CD4-positive, alpha-beta T cell treated with Interleukin-21 for 1 hour (primary cell): ENCODE measurements at places on chromosomes 5 and 9.

DNA sequence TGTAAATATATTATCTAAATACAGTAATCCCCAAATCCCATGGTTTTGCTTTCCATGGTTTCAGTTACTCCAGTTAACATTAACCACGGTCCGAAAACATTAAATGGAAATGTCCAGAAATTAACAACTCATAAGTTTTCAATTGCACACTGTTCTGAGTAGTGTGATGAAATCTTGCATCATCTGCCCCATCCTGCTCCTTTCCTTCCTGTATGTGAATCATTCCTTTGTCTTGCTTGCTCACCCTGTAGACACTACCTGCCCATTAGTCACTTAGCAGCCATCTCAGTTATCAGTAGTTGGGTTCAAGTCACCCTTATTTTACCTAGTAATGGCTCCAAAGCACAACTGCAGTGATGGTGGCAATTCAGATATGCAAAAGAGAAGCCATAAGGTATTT lies 1568.5 kb upstream of the WWC1 start:
- no peak for DNase-seq

- DNase-seq = no peak
Observed at GRCh38 chr5:43773478-43773844, 170.5 kb downstream of the NNT start.

DNA sequence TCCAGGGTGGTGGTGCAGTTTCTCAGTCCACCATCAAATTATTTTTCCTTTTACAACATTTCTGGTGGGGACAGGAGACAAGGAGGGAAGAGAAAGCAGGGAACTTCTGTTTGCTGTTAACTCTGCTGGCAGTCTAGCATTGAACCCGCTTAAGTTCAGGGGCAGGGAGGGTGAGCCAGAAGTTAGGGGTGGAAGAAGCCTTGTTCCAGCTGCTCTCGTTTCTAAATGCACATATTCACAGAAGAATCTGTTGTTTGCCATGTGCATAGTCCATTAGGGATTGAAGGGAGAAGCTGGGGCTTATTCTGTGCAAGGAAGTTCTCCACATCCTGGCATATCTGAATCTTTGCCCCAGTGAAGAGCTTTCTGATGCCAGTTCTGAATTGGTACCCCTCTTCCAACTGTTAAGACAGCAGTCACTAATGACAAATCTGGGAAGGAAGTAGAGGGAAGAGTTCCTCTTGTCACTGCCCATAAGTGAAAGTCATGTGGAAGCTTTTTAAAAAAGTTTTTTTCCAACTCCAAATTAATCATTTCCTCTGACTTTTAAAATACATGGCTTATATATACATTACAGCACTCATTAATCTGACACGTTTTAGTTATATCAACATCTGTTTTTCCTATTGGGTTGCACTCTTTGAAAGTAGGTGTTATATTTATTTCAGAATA lies 32.6 kb upstream of the ACOT12 start:
- no peak for DNase-seq

- no peak for DNase-seq
Observed at GRCh38 chr5:149837680-149838269, 106.8 kb downstream of the PDE6A start.

DNA sequence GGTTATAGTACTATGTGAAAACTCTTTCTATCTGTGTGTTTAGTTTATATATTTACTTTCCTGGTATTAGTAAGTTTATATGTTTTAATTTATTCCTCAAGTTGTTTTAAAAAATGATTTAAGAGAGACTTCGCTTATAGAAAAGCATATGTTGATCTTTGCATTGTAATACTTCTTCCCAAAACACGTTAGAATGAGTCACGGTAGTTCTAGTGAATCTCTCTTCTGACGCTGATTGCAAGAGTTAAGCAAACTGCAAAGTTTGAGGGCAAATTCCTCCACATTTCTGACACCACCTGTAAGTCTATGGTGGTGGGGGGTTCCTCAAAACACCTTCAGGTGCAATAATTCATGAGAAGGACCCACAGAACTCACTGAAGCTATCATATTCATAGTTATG lies 327.2 kb downstream of the GLIS3 start:
- DNase-seq = no peak

DNA sequence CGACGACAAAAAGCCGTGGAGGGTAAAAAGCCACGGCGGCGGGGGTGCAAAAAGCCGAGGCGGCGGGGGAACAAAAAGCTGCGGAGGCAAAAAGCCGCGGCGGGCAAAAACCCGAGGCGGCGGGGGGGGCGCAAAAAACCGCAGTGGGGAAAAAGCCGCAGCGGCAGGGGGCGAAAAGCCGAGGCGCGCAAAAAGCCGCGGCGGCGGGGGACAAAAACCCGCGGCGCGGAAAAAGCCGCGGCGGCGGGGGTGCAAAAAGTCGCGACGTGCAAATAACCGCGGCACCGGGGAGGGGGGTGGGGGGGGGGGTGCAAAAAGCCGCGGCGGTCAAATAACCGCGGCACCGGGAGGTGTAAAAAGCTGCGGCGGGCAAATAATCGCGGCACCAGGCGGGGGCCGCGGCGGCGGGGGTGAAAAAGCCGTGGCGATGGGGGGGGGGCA lies 511.5 kb downstream of the FOXD4L5 start:
- peak; percentile 28 for DNase-seq

DNA sequence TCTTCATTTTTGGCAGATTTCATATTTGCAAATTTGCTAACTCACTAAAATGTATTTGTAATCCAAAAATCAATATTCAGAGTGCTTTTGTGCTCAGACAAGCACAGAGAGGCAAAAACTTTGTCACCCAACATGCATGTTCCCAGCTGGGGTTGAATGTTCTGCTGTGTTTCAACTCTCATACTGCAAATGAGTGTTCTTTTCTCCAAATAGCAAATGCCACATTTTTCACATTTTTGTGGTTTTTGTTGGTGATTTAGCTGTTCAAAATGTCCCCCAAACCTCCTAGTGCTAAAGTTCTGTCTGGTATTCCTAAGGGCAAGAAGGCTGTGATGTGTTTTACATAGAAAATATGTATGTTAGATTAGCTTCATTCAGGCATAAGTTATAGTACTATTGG lies 87.3 kb upstream of the PCSK5 start:
- no peak for DNase-seq

DNA sequence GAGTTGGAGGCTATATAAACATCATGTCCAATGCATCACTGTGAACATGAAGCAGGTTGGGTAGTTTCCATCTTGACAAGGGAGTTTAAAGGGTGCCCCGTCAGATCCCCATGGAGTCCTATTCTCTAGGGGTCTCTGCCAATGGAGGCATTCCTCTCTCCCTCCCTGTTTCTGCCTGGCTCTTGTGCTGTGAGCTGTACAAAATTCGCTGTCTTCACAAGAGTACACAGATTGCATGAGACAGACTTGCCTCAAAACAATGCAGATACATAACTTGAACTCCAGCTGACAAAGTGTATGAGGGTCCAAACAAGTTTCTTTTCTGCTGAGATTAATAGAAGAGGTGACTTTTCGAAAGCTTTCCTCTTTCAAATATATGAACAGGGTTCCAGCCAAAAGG lies 165.2 kb downstream of the SPOCK1 start:
- DNase-seq = no peak

- DNase-seq = no peak
Observed at GRCh38 chr5:101878190-101878589, 417.9 kb downstream of the SLCO4C1 start.

- DNase-seq = peak; percentile 26
Observed at GRCh38 chr9:99135456-99135855, 30.5 kb downstream of the TGFBR1 start.

DNA sequence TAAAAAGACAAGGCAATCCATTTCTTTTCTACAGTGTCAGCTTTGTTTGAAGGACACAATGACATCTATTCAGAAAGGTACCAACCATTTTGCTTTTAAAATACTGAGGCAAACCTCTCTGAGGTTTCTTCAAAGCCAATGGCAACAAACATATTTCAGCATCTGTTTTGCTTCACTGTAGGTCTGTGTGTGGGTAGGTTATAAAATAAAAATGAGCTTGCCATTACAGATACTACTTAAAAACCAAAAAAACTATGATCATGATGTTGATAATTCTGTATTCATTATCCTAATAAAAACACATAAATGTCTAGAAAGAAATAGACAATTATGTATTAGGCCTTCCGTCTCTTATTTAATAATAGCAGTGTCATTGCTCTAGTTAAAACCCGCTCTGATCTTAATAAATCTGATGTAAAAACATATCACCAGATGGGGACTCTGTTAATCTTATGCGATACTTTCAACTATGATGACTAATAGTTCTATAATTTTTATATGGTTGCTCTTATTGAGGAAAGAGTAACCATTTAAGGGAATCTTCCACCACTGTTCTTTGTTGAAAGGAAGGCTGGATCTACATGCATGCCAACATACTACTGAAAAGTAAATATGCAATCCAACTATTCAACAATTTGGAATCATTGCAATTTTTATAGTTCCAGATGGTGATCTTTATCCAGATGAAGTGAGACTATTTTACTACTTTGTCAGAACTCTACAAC lies 647.2 kb downstream of the PDE4D start:
- no peak for DNase-seq

DNA sequence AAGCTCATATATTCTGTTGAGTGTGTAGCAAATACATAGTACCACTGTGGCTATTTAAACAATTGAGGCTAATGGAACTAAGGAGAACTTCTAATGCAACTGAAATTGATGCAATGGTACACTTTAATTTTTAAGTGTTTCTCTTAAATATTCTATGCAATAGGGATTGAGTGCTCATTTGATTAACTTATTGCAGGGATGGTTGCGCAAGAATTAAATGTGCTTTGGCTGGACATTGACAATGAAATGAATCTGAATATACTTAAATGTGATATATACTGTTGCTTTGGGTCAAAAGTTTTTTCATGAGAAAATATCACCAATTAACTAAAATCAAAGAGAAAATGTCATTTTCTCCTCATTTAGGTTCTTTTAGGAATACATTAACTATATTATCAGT lies 227.1 kb downstream of the ARL15 start:
- DNase-seq = no peak

DNA sequence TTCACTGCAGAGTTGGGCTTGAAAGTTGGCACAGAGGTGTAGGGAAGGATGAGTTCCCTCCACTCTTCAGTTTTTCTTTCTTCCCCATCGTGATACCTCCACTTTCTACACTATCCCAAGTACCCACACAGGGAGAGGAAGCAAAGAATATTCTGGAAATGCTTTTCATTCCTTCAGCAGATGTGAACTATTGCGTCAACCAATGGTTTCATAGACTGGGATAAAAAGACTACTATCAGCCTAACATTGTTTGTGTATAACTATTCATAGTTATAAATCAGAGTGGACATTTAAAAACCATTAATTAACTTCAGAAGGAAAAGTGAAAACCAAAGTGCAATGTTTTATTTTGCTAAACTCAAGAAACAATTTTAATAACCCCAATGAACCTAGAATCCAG lies 63.6 kb upstream of the MAMDC2 start:
- no peak for DNase-seq

DNA sequence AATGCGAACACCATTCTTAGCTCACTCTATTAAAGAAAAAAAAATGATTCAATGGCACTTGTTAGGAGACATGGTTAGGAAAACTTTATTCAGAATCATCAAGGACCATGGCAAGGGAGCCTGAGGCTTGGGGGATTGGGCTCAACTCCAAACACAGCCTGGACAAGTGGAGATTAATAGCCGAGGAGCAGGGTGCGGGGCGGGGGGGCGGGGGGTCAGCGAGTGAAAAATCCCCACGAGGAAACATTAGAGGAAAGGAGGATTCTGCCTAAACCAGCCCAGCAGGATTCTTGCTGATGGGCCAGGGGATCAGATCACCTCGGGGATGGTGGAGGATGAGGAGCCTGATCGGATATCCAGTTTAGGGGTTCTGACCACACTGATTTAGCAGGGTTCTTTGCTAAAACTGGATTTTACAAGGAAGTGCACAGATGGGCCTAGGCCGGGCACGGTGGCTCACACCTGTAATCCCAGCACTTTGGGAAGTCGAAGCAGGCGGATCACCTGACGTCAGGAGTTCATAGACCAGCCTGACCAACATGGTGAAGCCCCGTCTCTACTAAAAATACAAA lies 24.4 kb upstream of the FIBCD1 start:
- DNase-seq = no peak

- DNase-seq = no peak
Observed at GRCh38 chr9:87300915-87301314, 196.8 kb upstream of the DAPK1 start.

GRCh38 chr9:101778332-101778731 lies 39.9 kb upstream of the GRIN3A start:
- DNase-seq = no peak

- no peak for DNase-seq
Observed at GRCh38 chr5:154498591-154498990, 20.6 kb upstream of the HAND1 start.

GRCh38 chr5:150136305-150137167 lies 19.1 kb downstream of the PDGFRB start:
- no peak for DNase-seq

DNA sequence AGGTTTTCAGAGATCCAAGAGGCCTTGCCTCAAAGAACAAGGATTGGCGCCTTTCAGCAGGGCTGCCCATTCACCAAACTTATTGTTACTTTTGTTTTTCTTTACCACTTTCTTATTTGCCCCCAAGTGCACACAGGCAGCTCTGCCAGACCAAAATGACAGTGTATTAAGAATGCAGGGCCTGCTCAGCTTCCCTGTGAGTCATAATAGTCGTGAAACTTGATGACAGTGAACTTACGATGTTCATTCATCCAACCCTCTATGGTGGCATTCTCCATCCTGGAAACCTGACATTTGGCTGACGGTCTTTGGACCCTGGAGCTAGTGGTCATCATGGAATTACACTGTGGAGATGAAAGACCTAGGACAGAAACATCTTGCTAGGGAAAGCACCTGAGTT lies 44.3 kb downstream of the UBE2QL1 start:
- no peak for DNase-seq

GRCh38 chr5:170571875-170572852 lies 68.3 kb downstream of the KCNIP1 start:
- DNase-seq = no peak

GRCh38 chr5:6551955-6552313 lies 80.9 kb downstream of the NSUN2 start:
- no peak for DNase-seq

DNA sequence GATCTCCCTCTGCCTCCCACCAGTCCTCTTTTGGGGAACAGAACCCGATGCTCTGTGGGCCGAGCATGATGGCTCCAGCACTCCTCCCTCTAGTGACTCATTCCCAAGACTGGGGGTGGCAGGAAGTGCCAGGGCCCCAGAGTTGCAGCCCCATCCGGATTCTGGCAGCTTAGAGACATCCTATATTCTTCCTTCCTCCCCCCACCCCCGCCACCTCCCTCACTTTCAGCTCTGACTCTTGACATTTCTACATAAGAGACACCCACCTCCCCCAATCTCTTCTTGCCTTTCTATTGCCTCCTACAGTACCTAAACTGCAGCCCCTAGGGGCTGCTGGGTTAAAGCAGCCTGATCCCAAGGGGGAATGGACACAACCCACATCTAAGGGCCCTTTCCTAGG lies 47.1 kb upstream of the MATR3 start:
- DNase-seq = peak; percentile 4

- DNase-seq = no peak
Observed at GRCh38 chr5:136120529-136120928, 12.1 kb upstream of the SMAD5 start.

DNA sequence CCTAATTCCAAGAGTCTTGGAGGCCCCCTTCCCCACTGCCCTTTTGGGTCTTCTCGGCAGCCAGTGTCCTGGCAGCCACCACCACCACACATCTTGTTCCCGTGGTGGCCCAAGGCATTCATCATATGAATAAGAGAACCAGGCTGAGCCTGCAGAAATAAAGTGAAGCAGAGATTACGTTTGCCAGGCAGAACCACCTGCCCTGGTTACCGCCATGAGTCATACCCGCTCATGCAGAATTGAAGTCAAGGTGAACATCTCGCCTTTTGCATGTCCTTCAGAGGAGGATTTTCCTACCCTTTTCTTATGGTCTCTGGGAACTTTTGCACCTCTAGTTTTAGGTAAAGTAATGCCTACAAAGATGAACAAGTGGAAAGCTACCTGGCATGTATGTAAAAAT lies 119.5 kb upstream of the LMX1B start:
- DNase-seq = no peak
